8988T (cell line): ENCODE measurements at places on chromosomes 16 and 17.

- no peak for DNase-seq
These were observed 1.2 kb upstream of the FLYWCH1 start for GRCh38 chr16:2910441-2910969.

- DNase-seq = no peak
These were observed 56.4 kb downstream of the CPPED1 start for GRCh38 chr16:12747261-12747660.

- DNase-seq = no peak
These were observed 14.2 kb downstream of the YWHAE start for GRCh38 chr17:1385861-1386260.

- DNase-seq = no peak
These were observed 353.1 kb downstream of the FOXL1 start for GRCh38 chr16:86931410-86931941.

DNA sequence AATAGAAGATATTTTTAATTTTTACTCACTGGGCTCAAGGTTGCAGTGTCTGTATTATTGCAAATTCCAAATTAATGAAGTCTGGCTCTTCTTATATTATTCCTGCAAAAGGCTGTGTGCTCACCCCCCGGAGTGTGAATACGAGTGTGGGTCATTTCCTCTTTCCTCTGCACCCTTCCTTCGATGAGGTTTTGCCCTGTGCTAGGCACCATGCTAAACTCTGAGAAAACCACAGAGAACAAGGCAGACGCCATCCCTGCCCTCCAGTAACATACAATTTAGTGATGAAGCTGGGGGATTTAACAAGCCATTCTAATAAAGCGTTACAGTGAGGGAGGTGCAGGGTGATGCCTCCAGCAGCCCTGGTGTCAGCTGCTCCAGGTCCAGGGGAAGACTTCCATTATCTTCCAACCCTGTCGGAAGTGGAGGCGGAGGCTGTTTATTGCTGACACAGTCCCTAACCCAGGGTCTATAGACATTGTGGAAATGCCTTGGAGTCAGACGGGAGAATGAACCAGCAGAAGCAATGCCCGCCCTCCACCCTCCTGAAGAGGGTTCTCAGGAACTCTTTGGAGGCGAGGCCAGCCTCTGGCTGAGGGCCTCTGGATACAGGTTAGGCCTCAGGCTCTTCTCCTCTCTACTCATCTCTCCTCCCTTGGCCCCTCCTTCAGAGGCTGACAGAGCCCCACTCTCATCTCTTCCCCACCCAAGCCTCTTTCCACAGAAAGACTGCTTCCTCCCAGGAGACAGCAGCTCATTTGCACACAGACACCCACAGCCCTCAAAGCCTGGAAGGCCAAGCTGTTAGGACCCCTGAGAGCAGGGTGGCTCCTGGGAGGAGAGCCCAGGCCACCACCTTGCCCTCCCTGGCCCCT lies 2.0 kb upstream of the ACE start:
- DNase-seq = peak; percentile 15

DNA sequence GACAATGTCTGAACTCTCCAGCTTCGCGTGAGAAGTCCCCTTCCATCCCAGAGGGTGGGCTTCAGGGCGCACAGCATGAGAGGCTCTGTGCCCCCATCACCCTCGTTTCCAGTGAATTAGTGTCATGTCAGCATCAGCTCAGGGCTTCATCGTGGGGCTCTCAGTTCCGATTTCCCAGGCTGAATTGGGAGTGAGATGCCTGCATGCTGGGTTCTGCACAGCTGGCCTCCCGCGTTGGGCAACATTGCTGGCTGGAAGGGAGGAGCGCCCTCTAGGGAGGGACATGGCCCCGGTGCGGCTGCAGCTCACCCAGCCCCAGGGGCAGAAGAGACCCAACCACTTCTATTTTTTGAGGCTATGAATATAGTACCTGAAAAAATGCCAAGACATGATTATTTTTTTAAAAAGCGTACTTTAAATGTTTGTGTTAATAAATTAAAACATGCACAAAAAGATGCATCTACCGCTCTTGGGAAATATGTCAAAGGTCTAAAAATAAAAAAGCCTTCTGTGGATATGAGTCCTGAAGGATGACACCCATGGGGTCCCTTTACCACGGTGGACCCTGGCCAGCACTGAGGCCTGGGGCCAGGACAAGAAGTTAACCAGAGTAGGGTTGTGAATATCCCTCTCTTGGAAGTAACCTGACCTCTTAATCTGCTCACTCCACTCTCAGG lies 10.5 kb upstream of the ITGAD start:
- DNase-seq = peak; percentile 66

- DNase-seq = no peak
These were observed 3.9 kb downstream of the MRPL28 start for GRCh38 chr16:366476-366875.

DNA sequence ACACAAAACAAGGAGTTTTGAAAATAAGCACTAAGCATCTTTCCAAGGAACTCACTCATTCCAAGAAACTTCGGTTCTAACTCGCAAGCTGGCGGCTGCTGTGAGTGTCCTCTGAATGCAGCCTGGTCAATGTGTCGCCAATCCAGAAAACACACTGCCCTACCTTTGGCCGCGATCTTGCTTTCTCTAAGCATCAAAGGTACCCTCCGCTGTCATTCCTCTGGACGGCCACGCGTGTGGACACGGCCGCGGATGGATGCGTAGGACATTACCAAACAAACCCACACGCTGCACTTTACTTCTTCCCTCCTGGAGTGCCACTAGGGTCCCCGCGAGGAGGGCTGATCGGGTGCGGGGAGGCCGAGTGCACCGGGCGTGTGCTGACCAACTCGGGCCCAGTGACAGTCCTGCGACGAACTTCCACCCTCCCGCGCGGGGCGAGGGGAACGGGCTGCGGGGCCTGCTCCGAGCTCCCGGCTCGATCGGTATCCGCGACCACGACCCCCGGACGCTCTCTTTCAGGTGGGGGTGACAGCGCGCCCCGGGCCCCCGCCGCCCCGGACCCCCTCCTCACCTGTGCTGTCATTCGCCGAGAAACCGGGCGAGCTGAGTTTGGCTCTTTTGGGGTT lies 1.1 kb downstream of the CREBBP start:
- no peak for DNase-seq

- DNase-seq = no peak
These were observed 17.8 kb upstream of the RAI1 start for GRCh38 chr17:17663160-17664063.

DNA sequence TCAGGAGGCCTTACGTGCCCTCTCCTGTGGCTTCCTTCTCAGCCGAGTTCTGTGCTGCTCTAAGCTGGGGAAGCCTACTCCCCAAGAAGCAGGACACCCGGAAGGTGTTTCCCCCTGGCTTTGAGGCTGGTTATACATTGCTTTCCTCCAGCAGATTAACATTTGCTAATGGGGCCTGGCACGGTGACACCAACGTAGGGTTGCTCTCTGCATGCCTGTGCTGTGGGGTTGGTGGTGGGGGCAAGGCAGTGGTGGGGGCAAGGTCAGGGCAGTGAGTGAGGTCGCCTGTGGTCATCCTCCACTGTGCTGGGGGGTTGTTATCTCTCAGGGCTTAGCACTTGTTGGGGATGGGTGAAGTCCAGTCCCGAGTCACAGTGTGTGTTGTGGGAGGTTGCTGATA lies 4.2 kb downstream of the USP6 start:
- no peak for DNase-seq
